ENCODE measurements at places on chromosomes 4 and X.

GRCh38 chr4:12852338-12853307 lies 631.5 kb downstream of the RAB28 start:
- DNase-seq: peak; percentile 26

- DNase-seq: no peak
Observed at GRCh38 chr4:106717091-106717490, 319.0 kb downstream of the DKK2 start.

GRCh38 chr4:121873604-121874003 lies 3.3 kb upstream of the BBS7 start:
- DNase-seq: no peak

DNA sequence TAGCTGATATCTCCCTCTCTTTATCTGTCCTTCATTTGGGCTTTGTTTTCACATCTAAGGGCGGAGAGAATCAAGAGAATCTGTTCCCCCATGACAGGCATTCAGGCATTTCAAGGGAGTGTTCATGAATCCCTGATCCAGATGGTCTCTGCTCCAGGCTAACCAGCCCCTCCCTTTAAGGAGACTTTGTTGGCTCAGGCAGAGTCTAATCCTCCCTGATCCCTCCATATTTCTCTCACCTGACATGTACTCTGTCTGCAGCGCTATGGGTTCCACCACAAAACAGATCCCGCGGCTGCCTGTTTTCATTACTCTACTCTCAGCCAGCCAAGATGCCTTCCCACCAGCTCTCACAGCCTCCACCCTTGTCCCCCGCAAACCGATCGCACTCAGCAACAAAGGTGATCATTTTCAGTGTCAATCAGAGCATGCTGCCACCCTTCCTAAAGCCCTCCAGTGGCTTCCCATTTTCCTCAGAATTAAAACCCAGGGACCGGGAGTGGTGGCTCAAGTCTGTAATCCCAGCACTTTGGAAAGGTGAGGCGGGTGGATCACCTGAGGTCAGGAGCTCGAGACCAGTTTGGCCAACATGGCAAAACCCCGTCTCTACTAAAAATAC lies 30.3 kb upstream of the SLC2A9 start:
- no peak for DNase-seq

- DNase-seq: no peak
Observed at GRCh38 chr4:153676984-153677383, 7.1 kb upstream of the TLR2 start.

GRCh38 chr4:114052227-114052626 lies 72.8 kb upstream of the ARSJ start:
- DNase-seq: peak; percentile 76

DNA sequence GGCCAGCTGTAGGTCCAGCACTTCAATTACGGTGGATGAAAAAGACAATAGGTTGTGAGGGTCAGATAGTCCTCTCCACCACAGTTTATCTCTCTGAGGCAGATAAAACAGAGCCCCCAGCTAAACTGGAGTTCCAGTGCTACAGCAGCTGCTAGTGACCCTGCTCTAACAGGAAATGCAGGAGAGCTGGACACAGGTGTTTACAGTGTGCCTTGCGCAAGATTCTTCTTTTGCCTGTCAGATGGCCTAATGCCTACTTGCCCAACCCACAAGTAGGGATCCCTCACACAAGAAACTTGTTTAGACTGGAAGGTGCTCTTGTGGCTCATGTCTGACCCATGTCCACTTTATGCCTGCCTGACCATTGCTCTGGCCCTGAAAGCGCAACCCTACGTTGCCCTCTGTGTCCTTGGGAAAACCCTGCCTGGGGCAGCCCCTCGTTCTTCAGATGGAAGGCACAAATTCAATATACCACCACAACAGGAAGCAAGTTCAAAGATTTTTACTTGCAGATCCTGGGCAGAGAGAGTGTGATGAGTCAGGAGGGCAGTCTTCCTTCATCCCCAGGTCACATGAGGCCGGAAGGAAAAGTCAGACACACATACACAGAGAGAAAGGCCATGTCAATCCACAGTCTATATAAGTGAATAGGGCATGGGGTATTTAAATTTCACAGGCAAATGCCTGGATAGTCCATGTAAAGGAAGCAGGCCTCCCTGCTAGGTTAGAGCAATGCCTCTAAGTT lies 105.1 kb upstream of the ADGRL3 start:
- no peak for DNase-seq

- DNase-seq: no peak
Observed at GRCh38 chrX:12446342-12447075, 308.2 kb downstream of the FRMPD4 start.

- DNase-seq: no peak
Observed at GRCh38 chr4:108148316-108148715, 20.4 kb downstream of the LEF1 start.

DNA sequence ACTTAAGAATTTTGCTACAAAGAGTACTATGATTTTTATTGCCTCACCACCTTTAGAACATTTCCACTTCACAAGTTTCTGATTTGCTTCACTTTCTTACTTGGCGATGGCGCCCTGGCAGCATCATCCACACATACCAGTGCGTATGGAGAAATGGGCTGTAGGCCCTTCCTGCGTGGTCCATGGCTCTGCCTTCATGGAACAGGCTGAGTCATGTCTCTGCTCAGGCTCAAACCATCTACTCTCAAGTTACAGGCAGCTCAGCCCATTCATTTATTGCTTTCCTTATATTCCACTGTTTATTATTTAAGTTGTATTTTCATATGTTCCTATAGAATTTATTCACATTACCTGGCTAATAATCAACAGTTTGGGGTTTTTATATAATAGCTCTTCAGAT lies 21.1 kb downstream of the CASP3 start:
- DNase-seq: no peak

Data from DMS79 (cell line).